BE2C (cell line): ENCODE measurements at places on chromosomes 11 and 22.
A peak's percentile ranks its signal among the peaks of the same experiment; 100 is the strongest.

- no peak for DNase-seq
Measured at GRCh38 chr11:2571598-2572281, 126.9 kb downstream of the KCNQ1 start.

DNA sequence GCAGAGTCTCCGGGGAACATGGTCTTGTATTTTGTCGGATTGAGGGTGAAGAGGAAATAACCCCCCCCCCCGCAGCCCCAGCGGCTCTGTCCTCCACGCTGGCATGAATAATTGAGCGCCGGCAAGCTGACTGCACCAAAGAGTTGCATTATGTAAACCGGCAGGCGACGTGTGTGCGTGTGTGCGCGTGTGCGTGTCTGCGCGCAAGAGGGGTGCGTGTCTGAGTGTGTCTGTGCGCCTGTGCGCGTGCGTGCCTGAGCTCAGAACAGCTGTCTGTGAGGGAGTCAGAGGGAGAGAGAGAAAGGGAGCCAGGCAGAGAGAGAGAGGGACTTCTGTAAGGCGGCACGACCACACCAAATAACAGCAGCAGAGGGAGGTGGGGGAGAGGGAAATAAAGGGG lies 94.4 kb downstream of the SCN3B start:
- peak; percentile 74 for DNase-seq

DNA sequence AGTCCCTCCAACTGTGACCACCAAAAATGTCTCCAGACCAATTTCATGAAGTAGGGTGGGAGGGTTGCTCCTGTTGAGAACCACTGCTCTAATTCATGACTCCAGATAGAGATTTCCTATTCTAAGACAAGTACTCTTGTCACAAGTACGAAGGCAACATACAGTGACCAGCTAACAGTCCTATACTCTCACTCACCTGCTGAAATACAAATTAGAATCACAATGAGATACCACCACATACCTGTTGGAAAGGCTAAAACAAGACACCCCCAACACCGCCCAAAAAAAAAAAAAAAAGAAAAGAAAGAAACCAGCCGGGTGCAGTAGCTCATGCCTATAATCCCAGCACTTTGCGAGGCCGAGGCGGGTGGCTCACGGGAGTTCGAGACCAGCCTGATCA lies 310.5 kb downstream of the SWAP70 start:
- no peak for DNase-seq

- DNase-seq = no peak
Measured at GRCh38 chr11:31821766-31822165, 10.6 kb upstream of the PAX6 start.

GRCh38 chr22:41939981-41940831 lies 6.7 kb downstream of the CENPM start:
- no peak for DNase-seq

DNA sequence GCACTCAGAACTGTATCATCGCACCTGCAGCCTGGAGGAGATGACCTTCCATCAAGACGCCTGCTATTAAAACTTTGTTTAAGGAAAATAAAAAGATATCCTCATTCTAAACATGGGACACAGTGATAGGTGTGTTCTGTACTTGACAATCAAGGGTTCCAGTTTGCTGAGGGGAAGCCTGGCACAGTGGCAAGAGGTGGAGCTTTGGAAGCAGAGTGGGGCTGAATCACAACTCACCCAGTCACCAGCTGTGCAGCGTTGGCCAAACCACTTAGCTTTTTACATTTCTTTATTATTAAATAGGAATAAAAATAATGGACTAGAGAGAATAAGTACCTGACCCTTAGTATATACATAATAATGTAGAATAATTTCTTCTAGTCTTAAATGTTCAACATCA lies 220.7 kb downstream of the TENM4 start:
- no peak for DNase-seq

GRCh38 chr11:44443836-44444769 lies 121.4 kb upstream of the CD82 start:
- no peak for DNase-seq
